ENCODE measurements at places on chromosomes 1 and 21.

GRCh38 chr1:188355082-188355481 lies 1526.3 kb downstream of the PLA2G4A start:
- no peak for DNase-seq

- DNase-seq, result no peak
Observed at GRCh38 chr21:15289896-15290841, 225.4 kb upstream of the NRIP1 start.

- DNase-seq, result no peak
Observed at GRCh38 chr1:209607795-209608178, 24.3 kb downstream of the CAMK1G start.

DNA sequence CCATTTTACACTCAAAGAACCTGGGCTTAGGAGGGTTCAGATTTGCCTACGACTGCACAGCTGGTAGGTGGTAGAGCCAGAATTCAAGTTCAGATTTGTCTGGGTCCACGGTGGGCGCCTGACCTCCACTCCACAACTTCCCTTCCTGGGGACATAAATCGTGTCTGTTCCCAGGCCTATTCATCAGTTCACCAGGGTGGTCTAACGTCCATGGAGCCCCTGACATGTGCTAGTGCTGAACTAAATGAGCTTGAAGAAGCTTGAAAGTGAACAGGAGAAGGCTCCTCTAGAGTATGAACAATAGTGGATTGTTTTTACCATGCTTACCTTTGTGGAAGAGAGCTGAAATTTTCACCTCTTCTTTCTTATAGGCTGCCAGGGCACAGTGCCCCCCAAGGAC lies 32.5 kb upstream of the KIF1B start:
- no peak for DNase-seq

- DNase-seq, result no peak
Observed at GRCh38 chr1:186819563-186819962, 9.2 kb upstream of the PLA2G4A start.

GRCh38 chr1:218850367-218850766 lies 323.3 kb upstream of the LYPLAL1 start:
- no peak for DNase-seq

Data from stimulated activated CD8-positive, alpha-beta memory T cell treated with anti-CD3 and anti-CD28 coated beads, Interleukin-2, amount 100 ng/mL, for 1 hour (primary cell).